ENCODE measurements at places on chromosomes 6 and 20. TPM values are rescaled to one million over a fixed set of nuclear protein-coding genes. Genes with fewer than 3 reads are reported as not detected.

Gene SIRPG
- 0.65 TPM for total RNA-seq

DNA sequence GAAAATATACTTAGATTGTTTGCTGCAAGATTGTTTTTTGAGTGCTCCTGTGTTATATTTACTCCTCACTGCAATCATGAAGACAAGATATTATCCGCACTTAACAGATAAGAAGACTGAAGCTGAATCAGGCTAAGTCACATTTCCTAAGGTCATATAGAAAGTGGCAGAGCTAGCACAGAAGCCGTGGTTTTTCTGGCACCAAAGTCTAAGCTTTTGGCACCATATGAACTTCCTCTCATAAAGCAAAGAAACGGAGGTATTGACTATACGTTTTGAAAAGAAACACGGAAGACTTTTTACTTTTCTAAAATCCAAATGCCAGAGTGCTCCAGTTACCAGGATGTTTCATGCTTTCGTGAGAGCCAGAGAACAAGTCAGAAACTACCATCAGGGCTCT lies 9.3 kb upstream of the DTD1 start:
- no peak for ATAC-seq

GRCh38 chr20:53842301-53843099 lies 227.9 kb downstream of the BCAS1 start:
- ATAC-seq: no peak

Gene KCNQ2
- total RNA-seq: 1.2 TPM

Gene RHAG
- total RNA-seq: not detected

DNA sequence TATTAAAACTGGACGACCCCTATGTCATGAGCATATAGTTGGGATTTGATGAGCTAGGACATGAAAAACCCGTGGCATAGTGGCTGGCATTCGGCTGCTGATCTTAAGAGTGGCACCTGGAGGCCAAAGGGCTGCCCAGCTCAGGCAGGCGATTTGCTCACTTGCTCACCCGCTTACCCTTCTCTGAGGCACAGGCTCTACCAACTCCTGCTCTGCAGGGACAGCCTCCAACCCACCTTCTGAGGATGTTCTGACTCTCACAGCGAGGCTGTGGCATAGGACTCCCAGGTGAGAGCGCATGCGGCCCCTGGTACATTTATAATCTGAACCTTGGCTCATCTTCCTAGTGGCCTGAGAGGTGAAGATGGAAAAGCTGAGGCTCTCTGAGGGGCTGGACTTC lies 995 bp downstream of the RSPO4 start:
- no peak for ATAC-seq

DNA sequence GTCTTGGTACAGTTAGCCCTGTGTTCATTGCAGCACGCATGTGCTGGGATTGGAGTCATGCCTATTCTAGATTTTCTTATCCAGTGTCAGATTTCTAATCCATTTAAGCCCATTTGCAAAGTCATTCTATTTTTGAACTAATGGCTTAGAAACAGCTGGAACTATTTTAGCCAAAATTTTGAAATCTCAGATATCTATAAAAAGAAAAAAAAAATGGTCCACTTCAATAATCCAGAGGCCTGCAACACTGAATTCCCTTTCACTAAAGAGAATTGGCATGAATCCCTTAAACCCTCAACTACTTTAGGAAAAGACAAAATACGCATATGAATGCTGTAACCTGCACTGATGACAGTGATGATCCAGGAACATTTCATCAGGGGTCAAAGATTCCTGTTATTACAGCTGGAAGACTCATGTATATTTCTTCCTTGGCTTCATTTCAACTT lies 1.5 kb downstream of the COL21A1 start:
- ATAC-seq: no peak

GRCh38 chr20:840858-841567 lies 7.5 kb downstream of the FAM110A start:
- ATAC-seq: no peak

Gene HLA-DQB1
- not detected for total RNA-seq

DNA sequence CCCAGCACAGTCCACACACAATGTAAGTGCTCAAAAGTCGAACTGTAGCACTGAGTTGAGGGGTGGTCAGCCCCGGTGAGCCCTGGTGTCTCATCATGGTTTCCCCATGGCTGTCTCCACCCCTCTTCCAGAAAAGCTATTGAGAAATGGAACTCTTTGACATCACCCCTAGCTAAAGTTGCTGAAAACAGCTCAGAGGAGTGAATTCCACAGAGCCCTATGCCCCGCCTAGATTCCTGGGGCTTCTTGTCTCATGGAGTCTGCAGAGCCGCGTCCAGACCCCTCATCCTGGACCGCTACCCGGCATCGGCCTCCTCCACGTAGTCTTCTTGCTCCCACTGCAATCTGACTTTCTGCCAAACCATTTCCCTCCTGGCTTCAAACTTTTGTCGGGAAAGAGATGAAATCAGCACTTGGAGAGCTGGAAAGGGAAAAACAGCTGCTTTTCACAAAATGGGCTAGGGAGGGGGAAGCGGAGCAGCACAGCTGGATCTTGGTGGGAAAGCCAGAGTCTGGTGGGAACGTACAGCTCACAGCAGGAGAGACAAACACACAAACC lies 132.2 kb downstream of the SNX5 start:
- no peak for ATAC-seq

All from motor neuron (in vitro differentiated cells).